Upper lobe of left lung (tissue), 6 donors: ENCODE measurements at places on chromosomes 1 and 21. TPM values are rescaled to one million over a fixed set of nuclear protein-coding genes. Genes with fewer than 3 reads are reported as not detected.
A peak's percentile ranks its signal among the peaks of the same experiment; 100 is the strongest.

GRCh38 chr1:85570446-85571180, 9.9 kb upstream of the CCN1 start:
- no peak for DNase-seq

DNA sequence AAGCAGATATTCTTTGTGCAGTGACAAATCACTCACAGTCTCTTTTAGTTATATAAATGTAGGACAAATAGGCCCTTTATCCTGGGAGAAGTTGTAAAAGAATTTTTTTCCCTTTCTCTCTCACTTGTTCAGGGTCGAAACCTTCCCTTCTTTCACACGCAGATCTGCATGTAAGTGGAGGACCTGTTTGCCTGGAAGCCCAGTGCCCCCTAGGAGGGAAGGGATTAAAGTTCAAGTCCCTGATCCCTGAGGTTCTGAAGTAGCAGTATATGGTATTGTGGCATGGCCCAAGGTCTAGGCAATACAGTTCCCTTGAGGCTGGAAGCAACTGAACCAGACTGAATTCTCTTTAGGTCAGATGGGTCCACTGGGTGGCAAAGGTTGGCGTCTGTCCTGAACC, 48.6 kb upstream of the PTGFRN start:
- DNase-seq = no peak

DNA sequence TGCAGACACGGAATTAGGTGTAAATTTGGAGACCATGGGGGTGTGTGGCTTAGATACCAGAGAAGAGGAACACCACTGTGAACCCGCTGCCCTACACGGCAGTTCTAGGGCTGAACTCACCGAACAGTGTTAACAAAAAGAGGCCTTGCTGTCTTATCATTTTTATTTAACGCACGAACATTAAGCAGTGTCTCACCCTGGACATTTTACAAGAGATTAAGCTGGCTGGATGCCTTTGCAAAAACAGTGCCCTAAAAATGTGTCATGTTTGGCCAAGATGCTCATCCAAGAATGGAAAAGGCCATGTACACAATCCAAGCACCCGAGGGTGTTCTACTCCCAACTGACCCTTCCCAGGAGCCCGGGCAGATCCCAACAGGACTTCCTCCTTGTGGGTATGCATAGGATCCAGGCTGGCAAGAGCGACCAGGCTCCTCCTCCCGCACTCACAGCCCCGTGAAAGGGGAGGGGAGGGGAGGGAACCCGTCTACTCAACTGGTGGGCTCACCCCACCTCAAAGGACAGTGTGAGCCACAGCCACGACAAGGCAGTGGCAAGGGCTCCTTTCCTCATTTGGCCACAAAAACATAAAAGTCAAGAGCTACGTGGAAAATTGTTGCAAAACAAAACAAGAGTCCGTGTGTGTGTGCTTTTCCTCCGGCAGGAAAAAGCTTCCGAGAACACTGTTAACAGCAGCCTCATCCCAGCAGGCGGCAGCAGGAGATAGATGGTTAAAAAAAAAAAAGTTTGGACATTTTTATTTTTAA, 20.3 kb downstream of the C2CD2 start:
- no peak for DNase-seq

GRCh38 chr1:6785318-6785727, at the start of gene CAMTA1:
Gene CAMTA1, plus strand, starts transcription at chr1:6785454. Its CDS starts 77 bp downstream, at chr1:6785531.
- peak; percentile 99 for DNase-seq

DNA sequence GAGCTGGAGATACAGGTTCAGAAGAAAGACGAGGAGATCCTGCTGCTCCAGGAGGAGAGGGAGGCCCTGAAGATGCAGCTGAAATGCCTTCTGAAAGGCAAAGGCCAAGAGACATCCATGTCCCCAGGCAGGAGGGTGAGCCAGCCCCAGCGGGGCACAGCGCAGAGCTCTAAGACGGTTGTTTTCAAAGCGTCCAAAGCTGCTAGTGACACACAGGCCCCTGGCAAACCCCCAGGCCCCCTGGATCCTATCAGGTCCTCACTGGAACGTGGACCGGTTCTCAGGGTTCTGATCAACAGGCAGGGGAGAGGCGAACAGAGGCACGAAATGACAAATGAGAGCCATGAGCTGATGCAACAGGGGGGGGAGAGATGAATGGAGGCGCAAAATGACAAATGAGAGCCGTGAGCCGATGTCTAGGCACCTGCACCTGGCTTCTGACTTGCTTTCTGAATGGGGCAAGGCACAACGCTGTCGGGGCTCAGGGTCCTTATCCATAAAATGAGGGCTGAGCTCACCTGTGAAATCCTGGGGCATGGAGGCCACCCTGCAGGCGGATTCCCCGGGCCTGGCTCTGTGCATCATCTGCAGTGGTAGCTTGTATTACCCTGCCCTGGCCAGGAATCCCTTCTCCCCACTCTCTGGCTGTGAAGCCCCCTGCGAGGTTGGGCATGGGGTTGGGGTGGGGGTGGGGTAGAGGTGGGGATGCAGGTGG, 9.2 kb downstream of the CCDC27 start:
- no peak for DNase-seq

- no peak for DNase-seq
Measured at GRCh38 chr1:157239936-157240335, 101.7 kb upstream of the ETV3 start.

- no peak for DNase-seq
Measured at GRCh38 chr1:235397733-235398132, 30.5 kb downstream of the TBCE start.

GRCh38 chr21:43899307-43900077, 34.5 kb downstream of the AGPAT3 start:
- DNase-seq = no peak

DNA sequence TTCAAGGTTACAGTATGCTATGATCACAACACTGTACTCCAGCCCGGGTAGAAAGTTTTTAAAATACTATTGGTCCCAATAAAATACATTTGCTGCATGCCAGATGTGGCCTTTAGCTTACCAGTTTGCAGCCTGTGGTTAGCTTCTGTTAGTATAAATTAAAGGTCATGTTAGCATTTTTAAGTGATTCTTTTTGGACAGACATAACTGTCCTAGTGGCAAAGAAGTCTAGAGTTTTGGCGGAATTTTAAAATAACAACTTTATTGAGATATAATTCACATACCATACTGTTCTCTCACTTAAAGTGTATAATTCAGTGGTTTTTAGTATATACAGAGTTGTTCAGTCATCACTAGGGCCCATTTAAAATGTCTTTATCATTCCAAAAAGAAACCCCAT, 24.3 kb upstream of the TMEM39B start:
- DNase-seq = no peak

DNA sequence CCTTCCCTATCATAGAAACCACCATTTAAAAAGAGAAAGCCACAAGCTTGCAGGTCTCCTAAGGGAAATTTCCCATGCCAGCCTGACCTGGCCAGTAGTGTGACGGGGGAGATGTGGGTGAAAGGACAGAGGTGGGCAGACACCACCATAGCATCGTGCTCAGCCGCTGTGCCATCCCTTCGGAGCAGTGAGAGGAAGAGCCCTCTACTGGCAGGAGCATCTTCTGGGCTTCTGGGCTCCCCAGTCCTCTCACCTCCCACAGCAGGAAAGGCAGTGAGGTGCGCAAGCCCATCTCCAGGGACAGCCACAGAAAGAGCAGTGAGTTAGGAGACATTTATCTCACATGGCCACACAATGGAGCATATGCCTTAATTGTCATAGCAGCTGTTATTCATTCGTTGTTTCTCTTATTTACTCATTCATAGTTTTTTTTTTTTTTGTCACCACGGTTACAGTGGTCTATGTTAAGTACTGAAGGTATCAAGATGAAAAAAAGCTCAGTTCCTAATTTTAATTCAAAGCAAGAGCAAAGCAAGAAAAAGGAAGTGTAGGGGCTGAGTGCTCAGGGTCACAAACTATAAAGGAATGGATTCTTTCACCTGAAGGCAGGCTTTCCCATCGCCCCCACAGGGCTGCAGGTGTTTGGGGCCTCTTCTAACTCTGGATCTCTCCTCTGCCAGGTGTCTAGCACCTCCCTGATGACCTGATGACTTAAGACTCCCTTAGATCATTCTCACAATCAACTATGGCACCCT, 48.8 kb upstream of the CAMK1G start:
- no peak for DNase-seq

GRCh38 chr1:155466617-155466972, 96.0 kb downstream of the ASH1L start:
- DNase-seq = no peak

DNA sequence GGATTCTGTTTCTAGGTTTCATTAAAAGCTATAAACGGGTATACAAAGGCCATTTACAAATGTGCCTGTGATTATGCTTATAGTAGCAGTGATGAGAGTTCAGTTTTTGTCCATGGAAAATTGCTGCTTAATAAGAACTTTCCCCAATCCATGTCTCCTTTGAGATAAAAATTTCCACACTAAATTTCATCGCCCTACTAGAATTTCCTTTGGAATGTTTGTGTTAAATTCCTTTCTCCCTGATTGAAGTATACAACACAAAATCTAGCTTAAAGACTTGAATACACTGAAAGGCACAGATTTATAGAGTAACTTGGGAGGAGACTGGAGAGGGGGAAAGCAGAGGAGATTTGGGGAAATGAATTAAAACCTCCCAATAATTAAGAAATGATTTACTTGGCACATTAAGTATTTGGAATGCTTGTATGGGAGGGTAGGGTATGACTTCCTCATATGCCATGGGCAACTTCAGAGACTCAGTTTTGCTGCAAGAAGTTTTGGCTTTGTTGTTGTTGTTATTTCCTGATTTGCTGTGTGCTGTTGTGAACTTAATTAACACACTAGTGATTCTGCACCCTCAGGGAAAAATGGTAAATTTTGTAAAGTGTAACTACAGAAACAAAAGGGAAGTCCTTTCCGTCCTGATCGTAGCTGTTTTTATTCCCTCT, 157.6 kb upstream of the LMO4 start:
- DNase-seq = no peak

- DNase-seq = no peak
Measured at GRCh38 chr21:44612669-44613229, 870 bp downstream of the KRTAP10-8 start.

DNA sequence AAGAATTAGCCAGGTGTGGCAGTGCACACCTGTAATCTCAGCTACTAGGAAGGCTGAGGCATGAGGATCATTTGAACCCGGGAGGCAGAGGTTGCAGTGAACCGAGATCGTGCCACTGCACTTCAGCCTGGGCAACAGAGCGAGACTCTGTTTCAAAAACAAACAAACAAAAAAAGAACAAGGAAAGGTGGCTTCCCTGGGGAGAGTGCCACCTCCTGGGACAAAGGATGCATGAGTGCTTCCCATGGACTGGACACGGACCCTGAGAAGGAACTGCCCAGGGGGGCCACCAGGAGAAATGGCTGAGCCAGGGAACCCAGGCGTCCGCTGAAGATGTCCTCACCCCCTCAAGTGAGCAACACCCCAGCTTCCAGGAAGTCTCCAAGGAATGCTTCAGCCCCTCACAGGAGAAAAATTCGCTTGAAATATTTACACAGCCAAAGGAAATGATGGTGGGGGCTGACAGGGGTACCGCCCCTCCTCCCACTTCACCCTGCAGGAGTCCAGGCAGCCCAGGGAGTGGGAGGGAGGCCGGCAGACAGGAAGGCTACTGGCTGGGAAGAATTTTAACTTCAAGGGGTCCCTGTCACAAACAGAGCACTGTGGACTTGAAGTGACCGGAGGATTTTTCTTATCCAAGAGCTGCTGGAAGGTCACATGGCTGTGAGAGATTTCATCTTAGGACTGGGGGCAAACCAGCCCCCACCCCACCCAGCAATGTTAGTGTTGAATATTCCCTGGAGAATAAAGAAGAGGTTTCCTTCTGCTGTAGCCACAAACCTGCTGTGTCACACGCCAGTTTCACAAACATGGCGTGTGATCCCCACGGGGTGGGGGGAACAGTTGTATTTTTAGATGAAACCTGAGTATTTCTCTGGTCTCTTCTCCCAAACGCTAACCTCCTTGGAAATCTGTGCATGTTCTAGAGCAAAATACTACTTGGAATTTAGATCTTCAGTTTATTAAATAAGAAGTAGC, 90.8 kb upstream of the SLC25A33 start:
- no peak for DNase-seq

DNA sequence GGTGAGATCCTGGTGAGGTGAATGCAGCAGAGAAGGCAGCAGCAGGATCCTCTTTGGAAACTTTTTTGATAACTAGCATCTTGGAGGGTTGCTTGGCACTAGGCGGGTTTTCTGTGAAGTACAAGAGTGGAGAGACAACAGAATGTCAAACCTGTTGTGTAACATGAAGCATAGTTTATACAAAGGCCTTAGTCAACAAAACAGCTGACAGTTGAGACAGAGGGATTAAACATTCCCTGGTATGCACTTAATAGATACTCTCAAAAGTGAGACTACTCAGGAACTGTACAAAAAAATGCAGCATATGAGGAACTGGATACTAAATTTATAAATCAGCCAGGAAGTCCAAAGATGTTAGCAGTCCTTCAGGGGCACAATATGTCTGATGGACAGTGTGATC, 16.4 kb upstream of the CCDC17 start:
- no peak for DNase-seq

DNA sequence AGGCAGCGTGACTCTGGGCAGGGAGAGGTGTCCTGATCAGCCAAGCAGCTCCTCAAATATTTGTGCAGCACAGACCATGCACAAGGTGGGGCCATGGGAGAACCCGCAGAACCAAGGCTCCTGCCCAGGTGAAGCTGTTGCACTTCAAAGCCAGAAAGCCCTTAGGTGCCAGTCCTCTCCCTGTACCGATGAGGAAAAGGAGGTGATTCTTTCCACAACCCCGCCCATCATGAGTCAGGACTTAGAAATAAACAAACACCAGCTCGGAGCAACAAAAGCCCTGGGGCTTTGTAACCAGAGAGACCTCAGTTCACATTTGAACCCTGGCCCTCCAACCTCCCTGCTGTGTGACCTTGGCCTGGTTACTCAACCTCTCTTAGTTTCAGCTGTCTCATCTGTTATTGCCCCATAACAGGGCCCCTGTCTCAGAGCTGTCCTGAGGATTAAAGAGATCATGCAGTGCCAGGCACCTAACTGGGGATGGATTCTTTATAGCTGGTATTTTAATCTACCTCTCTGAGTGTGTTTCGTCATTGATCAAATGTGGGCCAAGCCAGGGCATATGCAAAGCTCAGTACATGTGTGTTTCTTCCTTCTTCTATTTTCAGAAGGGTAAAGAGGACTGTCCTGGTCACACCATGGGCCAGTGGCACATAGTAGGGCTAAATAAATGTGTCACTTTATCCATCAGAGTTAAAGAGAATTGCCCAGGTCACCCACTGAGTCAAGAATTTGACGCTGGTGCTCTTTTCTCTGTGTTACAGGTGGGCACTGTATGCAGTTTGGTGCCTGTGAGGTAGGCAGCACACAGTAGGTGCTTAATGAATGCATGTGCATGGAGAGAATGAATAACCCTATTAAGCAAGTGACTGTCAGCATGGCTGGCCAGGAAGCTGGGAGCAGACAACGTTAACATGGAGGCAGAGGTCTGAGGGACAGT, 1.4 kb downstream of the LDLRAD1 start:
- no peak for DNase-seq

- peak; percentile 61 for DNase-seq
Measured at GRCh38 chr1:218164930-218165700, 120.0 kb upstream of the RRP15 start.

KIF17 gene
- 7.8 TPM for total RNA-seq

GNG12 gene
- 42.8 TPM for total RNA-seq

ADAMTS4 gene
- 9.9 TPM for total RNA-seq

GPR25 gene
- total RNA-seq = 0.54 TPM

IKBKE gene
- 7.4 TPM for total RNA-seq

TACSTD2 gene
- 206 TPM for total RNA-seq

E2F2 gene
- total RNA-seq = 1.0 TPM
